Stimulated activated CD4-positive, alpha-beta T cell treated with anti-CD3 and anti-CD28 coated beads, TNF-alpha, amount 100 ng/mL, for 24 hours (primary cell): ENCODE measurements at places on chromosomes 4 and X.
A peak's percentile ranks its signal among the peaks of the same experiment; 100 is the strongest.

DNA sequence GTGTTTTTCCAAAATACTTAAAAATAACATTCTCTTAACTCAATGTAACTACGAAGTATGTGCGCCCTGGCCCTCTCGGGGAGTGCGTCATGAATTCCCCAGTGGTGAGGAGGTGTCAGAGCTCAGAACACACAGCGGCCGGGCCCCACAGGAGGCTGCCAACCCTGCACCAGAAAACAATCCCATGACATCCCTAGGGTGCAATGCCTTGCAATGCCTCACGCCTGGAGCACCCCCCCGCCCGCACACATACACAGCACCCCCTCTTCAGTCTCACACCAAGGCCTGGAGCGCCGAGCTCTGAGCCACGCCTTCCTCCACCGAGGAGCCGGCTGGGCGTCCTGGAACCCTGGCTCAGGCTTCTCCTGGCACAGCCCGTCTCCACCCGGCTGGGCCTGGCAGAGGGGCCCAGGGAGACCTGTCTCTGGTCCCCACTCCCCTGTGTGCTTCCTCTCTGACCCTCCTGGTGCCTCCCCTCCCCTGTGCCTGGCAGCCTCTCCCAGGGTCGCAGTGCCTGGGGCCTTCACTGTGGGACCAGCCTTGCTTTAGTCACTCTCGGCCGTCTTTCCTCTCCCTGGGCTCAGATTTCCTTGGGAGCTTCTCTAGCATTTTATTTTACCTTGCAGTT is 108.2 kb upstream of the ADRA2C start:
- DNase-seq = no peak

DNA sequence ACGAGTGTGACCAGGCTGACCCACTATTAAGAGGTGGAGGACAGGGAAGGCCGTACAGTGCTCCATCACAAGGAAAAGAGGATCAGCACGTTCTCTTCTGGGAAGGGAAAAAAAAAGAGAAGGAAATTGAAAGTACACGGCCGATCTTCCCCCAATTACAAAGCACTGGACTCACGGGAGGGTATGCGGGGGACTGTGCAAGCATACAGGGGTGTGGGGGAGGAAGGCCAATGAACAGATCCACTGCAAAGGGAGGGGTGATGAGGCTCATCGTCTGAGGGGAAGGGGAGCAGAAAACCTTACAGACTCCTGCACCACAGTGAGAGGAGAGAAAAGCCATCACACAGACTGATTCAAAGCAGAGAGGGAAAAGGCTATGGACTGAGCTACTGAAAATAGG is 1.1 kb downstream of the ELK1 start:
- no peak for DNase-seq

DNA sequence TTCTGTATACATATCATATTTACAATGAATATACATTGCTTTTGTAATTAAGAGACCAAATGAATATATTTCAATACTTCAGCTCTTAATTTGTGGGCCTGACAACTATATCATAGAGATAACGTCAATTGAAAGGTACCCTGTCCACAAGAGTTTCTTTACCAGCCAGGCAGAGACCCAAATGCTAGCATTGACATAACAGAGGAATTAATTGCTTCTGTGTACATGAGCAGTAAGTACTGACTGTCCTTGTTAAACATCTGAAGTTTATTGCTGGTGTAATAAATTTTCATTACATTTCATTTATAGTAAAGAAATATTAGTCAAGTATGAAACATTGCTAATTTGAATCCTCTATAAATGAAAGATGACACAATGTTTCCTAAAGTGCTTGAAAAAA is 910.8 kb downstream of the CCSER1 start:
- DNase-seq = no peak

DNA sequence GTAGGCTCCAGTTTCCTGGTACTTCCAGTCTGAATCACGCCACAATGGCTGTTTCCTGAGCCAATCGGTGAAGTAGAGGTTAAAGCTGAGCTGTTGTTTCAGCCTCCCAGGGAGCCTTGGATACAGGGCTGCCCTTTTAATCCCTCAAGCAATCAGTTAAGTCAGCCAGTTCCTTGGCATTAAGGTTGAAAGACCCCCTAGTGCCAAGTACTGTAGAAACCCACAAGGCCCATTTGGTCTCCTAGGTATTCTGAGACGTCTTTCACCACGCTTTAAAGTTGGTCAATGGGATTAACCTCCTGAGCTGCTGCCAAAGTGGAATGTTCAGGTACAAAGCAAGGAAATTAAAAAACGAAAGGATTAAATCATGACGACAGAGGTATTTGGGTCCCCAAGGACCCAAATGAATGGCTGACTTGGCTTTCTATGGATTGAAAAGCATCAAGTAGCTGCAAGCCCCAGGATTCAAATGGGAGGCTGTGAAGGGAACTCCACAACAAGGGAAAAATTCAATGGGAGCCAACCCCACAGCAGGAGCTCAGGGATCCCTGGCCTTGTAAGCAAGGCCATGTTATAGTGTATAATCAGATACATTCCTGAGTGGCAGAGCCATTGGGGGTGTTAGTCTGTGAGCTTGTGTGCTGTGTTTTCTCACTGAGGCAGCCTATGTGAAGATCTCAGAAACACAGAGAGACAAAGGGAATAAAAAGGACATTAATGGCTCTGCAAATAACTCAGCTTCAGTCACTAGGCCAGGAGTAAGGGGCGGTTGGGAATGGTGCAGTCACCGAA is 86.0 kb downstream of the ATG4A start:
- DNase-seq = no peak

GRCh38 chrX:69431420-69431819 is 72.7 kb upstream of the NALF2 start:
- no peak for DNase-seq

GRCh38 chrX:44507292-44507691 is 35.4 kb downstream of the FUNDC1 start:
- peak; percentile 8 for DNase-seq

DNA sequence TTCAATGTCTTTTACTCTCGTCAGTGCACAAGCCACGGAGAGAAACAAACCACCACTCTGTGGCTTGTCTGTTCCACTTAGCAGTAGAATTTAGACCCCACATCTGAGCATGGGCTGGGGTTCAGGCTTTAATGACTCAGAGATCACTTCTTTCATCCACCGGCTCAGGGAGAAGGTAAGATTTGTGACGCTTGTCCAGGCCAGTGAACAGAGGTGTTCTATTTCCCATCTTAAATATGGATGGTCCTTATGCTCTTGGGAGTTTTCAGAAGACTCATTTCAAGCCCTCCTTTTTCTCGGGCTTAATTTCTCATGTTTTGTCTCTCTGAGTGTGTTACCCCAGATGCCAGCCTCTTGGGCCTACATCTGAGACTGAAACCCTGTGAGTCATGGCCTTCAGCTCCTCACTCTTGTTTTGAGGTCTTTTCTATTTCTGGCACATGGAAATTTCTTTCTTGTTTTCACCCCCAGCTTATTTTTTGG is 127.4 kb upstream of the SFRP2 start:
- DNase-seq = peak; percentile 19

- DNase-seq = no peak
Observed at GRCh38 chrX:88735835-88736234, 11.2 kb upstream of the CPXCR1 start.

DNA sequence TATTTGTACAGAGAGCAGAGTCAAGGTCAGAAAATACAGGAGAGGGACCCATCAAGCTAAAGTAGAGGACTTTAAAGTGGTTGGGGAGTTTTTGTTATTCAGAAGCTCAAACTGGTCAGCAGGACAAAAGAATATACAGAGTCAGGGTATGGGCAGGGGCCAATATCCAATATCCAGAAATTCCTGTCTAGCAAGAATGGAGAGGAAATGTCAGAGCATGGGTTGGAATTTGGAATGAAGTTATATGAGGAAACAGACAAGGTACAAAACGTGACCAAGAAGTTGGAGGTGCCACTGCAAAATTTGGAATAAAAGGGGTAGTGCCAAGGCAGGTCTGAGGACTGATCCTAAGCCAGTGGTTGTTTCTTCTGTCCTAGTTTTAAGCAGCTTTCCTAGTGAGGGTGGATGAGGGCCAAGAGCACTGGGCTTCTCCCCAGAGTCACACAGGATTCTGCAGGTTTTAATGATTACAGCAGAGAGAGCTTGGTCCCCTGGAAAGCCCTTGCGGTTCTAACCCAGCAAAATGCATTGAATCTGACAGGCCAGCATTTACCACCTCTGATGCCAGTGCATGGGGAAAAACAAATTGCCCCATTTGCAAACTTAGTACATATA is 304.7 kb upstream of the FTHL17 start:
- DNase-seq = no peak

- no peak for DNase-seq
Observed at GRCh38 chr4:35539404-35540055, 704.8 kb downstream of the ARAP2 start.

DNA sequence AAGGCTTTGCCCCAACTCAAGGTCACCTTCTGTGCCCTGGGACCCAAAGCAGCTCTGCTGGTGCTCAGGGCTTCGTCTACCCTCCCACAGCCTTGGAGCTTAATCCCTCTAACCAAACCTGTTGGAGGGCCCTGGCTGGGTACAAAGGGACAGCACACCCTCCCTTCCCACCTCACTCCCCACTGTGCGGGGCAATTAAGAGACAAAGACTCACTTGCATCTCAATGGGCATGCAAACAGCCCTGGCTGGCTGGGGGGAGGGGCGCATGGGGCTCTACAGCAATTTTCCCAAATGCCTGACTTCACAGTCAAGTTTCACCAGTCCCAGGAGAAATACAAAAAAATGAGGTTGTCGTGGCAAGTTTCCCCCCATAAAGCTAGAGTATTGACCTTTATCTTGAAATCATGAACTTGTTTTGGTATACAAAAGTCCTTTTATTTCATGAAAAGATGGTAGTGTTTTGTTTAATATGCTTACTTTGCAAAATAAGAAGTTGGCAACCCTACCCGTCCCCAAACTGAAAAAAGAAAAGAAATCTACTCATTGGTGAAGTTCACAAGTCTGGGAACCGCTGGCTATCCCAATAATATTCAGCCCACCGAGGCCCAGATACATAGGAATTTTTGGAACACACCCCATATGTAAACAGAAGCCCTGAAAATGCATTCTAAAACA is 4.1 kb upstream of the CD99L2 start:
- no peak for DNase-seq

DNA sequence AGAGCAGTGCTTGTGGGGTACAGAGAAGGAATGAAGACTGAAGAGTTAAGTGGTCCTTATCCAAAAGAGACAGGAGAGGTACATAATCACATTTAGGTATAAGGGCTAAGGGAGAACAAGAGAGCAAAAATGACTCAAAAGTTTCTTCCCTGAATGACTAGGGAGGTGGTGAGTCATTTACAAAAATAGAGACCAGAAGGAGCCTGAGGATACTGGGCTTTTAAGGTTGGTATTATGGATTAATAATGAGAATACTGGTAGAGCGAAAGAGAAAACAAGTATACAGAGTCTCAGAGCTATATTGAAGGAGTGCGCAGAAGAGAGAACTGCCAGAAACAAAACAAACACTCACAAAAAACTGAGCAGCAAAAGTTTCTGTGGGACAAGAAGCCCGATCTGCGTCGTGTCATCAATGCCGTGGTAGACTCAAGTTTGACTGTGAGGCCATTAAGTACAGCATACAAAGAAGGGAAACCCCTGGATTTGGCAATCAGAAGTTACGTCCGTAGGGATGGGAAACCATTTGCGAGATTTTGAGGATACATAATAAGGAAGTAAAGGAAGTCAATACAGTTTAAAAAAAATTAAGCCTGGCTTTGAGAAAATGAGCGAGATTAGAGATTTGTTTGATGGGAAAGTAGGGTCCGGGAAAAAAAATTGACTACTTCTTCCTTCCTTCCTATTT is 129.1 kb upstream of the STIM2 start:
- no peak for DNase-seq

DNA sequence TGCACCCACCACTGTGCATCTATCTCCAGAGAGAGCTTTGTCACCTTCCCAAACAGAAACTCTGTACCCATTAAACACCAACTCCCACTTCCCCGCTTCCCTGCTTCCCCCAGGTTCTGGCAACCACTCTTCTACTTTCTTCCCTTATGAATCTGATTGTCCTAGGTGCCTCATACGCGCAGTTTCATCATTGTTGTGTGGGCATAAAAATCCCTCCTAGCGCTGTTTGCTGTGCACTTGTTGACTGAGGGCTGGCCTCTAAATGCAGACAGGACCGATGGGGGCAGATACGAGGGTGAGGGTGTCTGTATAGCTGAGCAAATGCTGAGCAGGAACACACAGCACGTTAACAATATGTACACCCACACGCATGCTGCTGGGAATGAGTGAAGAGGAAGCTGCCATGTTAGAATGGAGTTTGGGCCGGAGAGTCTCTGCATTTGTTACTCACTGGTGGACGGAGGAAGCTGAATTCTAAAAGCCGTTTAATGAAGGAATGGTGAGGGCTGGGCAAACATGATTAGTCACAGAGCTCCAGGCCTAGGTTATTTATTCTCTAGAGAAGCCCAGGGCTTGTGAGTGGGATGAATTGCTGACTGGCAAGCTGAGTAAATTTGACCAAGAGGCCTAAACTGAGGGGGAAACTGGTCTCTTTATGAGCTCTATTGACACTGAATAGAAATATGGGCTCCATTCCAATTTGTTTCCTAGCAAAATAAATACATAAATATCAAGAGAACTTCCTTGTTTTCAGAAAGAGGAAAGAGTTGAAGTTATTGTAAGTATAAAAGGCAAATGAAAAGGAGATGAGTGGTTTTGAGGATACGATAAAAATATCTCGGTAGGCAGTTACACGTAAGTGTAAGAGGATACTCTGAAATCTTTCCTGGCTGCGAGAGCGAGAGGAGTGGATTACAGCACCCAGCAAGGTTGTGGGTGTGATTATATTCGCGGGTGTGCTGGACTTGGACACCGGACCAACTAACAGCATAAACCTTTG is 95.9 kb upstream of the RPS6KA3 start:
- DNase-seq = no peak

DNA sequence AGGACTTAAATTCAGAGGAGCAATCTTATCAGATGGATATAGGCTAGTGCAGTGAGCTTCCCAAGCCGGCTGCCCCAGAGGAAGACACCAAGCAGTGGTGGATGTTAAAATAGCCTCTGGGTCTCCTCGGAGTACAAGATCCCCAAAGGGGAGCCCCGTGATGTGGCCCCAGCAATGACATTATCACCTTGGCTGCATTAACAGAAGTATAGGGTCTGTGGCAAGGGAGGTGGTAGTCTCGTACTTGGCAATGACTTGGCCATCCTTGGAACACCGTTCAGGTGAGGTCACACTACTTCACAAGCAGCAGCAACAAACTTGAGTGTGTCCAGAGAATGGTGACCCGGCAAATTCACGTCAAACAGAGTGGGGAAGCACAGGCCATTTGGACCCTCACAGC is 67.8 kb downstream of the PSAPL1 start:
- no peak for DNase-seq

DNA sequence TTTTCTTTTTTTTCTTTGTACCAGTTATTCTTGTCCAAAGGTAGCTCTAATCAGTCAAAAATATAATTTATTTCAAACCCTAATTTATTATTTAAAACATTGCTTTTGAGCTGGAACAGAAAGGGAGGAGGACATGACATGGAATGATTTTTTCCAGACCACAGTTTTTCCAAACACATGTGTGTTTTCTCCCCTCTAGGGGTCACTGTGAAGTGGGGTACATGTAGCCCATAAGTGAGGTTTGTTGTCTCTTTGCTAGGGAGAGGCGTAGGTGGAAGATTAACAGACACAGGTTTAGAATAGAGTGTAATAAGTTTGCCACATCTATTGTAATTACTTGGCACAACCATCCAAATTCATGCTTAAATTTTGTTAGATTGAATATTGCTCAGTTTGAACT is 83.0 kb downstream of the TNIP2 start:
- no peak for DNase-seq

GRCh38 chr4:7747062-7747385 is 192.6 kb downstream of the AFAP1 start:
- DNase-seq = no peak
